ENCODE measurements at places on chromosomes 3 and 15.

DNA sequence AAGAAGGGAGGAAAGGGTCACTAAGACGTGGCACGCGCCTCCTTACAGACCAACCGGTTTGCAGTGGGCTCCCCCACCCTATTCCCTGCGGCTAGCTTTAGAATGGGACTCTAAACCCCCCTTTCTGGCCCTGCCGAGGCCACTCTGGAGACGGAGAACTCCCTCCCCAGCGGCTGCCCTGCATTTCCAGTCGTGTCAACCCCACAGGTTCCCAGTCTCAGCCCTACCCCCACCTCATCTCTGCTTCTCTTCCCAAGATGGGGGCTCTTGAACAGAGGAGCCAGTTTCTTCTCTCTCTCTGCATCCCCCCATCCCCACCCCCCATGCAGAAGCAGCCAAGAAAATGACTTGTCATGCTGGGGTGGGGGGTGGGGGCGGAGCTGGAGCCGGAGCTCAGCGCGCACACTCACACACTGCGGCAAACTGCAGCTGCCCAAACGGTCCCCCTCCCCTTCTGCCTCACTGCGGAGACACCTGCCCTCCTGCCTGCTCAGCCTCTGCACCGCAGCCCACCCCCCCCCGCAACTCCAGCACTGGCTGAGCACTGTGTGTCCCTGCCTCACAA lies 871 bp downstream of the MAP1A start:
- no peak for DNase-seq

- DNase-seq, result no peak
Observed at GRCh38 chr3:74891312-74891711, 276.9 kb upstream of the CNTN3 start.

- no peak for DNase-seq
Observed at GRCh38 chr3:11513817-11514135, 129.9 kb downstream of the VGLL4 start.

DNA sequence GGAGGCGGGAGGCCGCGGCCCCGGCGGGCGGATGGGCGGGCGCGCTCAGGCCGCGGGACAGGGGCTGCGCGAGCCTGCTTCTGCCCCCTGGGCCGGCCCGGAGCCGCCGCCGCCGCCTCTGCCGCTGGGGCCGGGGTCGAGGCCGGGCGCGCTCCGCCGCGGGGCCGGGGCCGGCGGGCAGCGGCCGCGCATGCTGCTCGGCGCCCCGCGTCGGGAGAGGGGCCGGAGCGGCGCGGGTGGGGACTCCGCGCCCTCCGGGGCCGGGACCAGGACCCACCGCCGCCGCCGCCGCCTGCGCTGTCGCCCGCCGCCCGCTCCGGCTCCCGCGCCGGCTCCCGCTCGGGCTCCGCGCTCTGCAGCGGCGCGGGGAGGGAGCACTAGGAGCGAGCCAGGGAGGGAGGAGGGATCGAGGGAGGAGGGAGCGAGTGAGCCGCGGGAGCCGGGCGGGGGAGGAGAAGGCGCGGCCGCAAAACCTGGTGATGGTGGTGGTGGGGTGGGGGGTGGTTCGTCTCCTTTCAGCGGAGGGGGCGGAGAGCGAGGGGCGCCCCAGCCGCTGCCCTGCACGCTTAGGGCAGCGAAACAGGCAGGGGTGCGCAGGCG lies at the start of gene LINGO1:
Gene LINGO1, minus strand, starts transcription at position 379 of the 600 bp plus-strand sequence. CDS start 597 bp downstream, outside the sequence.
- DNase-seq, result no peak

GRCh38 chr3:55723653-55724406 lies 236.7 kb upstream of the WNT5A start:
- DNase-seq, result no peak

All from activated CD4-positive, alpha-beta T cell treated with anti-CD3 and anti-CD28 coated beads, Interleukin-2, amount 50 U/mL, for 16 hours (primary cell).